CD8-positive, alpha-beta memory T cell (primary cell): ENCODE measurements at places on chromosomes 1 and 21.

DNA sequence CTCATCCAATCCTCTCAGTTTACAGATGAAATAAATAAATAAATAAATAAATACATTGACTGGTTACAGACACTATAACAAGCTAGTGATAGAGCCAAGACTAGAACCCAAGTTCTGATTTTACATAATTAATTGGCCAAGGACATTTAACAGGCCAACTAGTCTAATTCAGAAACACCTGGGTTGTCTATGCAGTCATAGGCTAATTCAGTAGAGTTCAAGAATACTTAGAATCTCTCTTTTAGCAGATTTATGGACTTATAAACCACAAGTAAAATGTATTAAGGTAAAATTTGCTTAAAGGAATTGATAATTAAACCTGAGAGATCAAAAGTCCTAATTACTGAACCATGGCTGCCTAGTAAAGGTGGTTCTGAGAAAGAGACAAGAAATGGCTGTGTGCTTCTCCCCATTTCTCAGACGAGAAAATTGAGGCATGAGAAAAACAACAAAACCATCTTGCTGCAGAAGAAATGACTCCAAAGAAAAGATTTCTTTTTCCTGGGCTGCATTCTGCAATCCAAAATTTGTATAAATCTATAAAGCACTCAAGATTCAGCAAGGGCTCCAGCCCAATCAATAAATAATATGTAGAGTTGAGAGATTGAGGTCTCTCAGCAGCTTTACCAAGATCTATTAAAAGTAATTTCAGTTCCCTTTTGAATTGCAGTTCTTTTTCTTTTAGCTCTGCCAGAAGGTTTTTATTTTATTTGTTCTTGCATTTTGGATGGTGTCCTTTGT, 98.3 kb downstream of the DUSP10 start:
- DNase-seq: no peak
- no peaks in the 10 kb centered on the region for H3K4me1 ChIP-seq
- H3K4me3 ChIP-seq: no peak overlapping the region
- no peaks in the 10 kb centered on the region for H3K36me3 ChIP-seq
- H3K27ac ChIP-seq: no peak overlapping the region

GRCh38 chr21:35048706-35049617, at the start of gene RUNX1:
TSS of gene RUNX1 (minus strand) at chr21:35049302.
- peak within 1 kb of the TSS; percentile 83 for H3K4me3 ChIP-seq
- no peaks in the 10 kb centered on the region for H3K36me3 ChIP-seq
- H3K4me1 ChIP-seq: peaks cover 63% of the 10 kb centered on the region

DNA sequence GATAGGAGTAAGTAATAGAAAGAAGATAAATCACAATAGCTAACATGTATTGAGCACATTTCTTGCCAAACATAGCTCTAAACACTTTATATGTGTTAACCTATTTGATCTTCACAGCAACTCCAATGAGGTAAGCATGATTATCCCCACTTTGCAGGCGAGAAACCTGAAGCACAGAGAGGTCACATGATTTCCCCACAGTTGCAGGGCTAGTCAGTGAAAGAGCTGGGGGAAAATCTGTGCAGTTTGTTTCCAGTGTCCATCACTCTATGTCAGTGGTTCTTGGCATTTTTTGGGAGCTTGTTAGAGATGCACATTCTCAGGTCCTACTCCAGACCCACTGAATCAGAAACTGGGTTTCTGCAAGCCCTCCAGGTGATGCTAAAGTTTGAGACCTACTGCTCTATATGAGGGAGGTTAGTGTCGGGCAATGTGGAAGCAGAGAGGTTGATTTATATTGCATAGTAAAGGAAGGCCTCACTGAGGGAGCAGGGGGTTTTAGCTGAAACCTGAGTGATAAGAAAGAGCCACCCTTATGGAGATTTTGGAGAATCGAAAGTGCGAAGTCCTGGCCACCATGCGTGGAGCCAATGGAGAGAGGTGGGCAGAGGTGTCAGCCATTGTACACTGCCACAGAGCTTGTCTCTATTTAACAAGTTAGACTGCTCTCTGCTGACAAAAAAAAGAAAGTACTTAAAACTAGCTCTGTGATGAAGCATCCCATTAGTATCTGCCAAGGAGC, 20.9 kb downstream of the MCOLN3 start:
- H3K36me3 ChIP-seq: no peaks in the 10 kb centered on the region
- H3K4me3 ChIP-seq: peak overlapping the region; percentile 13

DNA sequence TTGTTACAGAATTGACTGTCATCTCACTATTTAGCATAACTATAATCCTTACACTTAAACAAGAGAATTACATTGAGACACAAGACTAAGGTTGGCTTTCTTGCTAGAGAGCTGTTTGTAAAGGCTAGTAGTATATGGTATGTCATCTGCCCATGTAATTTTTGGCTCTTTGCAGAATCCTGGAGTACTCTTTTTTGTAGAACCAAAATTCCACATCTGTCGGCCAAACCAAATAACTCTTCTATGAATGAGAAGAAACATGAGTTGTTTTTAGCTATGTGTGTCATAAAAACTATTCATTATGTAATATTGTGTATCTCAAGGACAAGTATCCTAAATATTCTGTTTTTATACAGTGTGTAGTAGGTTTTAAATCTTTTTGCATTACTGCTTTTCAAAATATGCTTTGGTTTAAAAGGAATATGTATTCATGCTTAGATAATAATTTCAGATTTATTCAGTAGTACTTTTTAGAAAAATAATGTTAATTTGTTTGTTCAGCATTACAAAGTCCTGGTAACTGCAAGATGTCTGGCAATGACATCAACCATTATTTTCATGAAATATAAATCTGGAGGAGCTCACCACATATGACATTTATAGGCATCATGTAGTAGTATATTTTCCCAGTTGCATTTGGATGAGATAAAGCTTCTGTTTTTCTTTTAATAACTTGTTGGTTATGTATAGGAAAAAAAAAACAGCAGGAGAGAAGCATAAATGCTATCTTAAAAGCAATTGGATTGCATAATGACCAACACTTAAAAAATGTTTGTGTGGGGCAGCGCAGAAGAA, 159.8 kb downstream of the HS2ST1 start:
- no peak for DNase-seq
- no peak overlapping the region for H3K4me3 ChIP-seq
- H3K4me1 ChIP-seq: no peaks in the 10 kb centered on the region
- no peak overlapping the region for H3K27ac ChIP-seq
- no peaks in the 10 kb centered on the region for H3K36me3 ChIP-seq
- H3K27me3 ChIP-seq: no peaks in the 10 kb centered on the region

DNA sequence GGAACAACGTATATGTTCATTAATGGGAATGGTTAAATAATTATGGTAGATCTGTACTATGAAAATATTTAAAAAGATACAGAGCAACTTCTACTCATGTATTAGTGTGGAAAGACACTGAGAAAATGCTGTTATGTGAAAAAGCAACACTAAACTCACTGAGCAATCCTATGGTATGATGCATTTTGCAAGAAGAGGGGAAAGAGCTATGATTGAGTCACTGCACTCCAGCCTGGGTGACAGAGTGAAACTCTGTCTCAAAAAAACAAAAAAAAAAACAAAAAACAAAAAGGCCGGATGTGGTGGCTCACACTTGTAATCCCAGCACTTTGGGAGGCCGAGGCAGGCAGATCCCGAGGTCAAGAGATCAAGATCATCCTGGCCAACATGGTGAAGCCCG, 44.4 kb downstream of the ATP5PO start:
- no peaks in the 10 kb centered on the region for H3K27me3 ChIP-seq
- no peaks in the 10 kb centered on the region for H3K4me1 ChIP-seq
- no peak overlapping the region for H3K4me3 ChIP-seq
- H3K27ac ChIP-seq: no peak overlapping the region

- no peaks in the 10 kb centered on the region for H3K36me3 ChIP-seq
- H3K27ac ChIP-seq: no peak overlapping the region
- no peaks in the 10 kb centered on the region for H3K27me3 ChIP-seq
Observed at GRCh38 chr1:216346526-216346925, 76.7 kb downstream of the USH2A start.

DNA sequence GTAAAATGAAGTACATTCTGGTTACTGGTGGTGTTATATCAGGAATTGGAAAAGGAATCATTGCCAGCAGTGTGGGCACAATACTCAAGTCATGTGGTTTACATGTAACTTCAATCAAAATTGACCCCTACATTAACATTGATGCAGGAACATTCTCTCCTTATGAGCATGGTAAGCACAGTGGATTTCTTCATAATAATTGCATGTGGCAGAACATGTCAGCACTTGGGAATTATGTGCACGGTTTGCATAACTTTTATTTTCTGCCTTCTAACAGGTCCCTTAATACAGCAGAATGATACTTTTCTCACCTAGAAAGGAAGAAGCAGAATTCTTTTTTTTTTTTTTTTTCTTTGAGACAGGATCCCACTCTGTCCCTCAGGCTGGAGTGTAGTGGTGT, 3.8 kb downstream of the CTPS1 start:
- H3K27me3 ChIP-seq: no peaks in the 10 kb centered on the region
- H3K27ac ChIP-seq: no peak overlapping the region
- H3K4me1 ChIP-seq: peaks cover 27% of the 10 kb centered on the region
- no peak for DNase-seq
- H3K4me3 ChIP-seq: no peak overlapping the region
- H3K36me3 ChIP-seq: peaks cover 32% of the 10 kb centered on the region

DNA sequence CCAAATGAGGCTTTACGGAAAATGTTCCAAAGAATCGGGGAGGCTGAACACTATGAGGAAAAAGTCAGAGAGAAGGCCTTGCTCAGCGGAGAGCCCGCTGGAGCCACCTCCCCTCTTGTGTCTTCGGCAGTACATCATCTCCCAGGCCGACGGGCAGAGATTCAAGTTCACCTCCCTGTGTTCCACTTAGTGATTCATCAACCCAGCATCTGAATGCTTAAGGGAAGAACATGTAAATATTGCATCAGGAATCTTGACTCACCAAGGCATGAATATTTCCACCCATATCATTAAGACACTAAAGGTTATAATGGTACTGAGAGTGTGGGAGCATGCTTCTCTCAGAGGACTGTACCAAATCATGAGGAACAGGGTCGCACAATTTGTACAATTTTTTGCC, 172.5 kb downstream of the ST6GALNAC5 start:
- no peaks in the 10 kb centered on the region for H3K36me3 ChIP-seq
- H3K4me1 ChIP-seq: no peaks in the 10 kb centered on the region
- DNase-seq: no peak
- no peaks in the 10 kb centered on the region for H3K27me3 ChIP-seq
- H3K4me3 ChIP-seq: no peak overlapping the region

- H3K4me1 ChIP-seq: no peaks in the 10 kb centered on the region
- no peak overlapping the region for H3K27ac ChIP-seq
- H3K36me3 ChIP-seq: no peaks in the 10 kb centered on the region
- H3K27me3 ChIP-seq: no peaks in the 10 kb centered on the region
- no peak overlapping the region for H3K4me3 ChIP-seq
Observed at GRCh38 chr1:45913183-45913683, 109.8 kb downstream of the MAST2 start.

- H3K27ac ChIP-seq: peak overlapping the region; percentile 88
- peaks cover 28% of the 10 kb centered on the region for H3K4me1 ChIP-seq
- peak overlapping the region; percentile 63 for H3K4me3 ChIP-seq
- DNase-seq: peak; percentile 33
- H3K36me3 ChIP-seq: no peaks in the 10 kb centered on the region
- no peaks in the 10 kb centered on the region for H3K27me3 ChIP-seq
Observed at GRCh38 chr1:167221126-167221737, 546 bp downstream of the POU2F1 start.

DNA sequence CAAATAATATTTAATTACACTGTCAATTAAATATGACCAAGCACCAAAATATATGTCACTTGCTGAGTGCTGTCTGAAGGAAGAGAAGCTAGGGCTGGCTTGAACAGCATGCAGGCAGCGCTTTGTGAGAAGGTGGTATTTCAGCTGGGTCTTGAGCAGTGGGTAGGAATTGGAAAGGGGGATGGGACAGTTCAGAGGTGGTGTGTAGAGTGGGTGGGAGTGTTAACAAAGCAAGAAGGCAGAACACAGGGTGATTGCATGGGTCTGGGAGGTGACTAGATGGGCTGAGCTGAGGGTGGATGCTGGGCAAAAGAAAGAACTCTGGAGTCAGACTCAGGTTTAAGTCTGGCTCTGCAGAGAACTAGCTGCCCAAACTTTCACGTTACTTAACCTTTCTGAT, 14.3 kb upstream of the ETV3 start:
- H3K27ac ChIP-seq: no peak overlapping the region
- no peak for DNase-seq
- no peaks in the 10 kb centered on the region for H3K36me3 ChIP-seq
- peaks cover 8% of the 10 kb centered on the region for H3K27me3 ChIP-seq

- no peak for DNase-seq
- H3K27me3 ChIP-seq: no peaks in the 10 kb centered on the region
- H3K36me3 ChIP-seq: no peaks in the 10 kb centered on the region
- no peak overlapping the region for H3K4me3 ChIP-seq
- H3K27ac ChIP-seq: peak overlapping the region; percentile 2
Observed at GRCh38 chr1:174877208-174877673, 122.5 kb upstream of the CACYBP start.

DNA sequence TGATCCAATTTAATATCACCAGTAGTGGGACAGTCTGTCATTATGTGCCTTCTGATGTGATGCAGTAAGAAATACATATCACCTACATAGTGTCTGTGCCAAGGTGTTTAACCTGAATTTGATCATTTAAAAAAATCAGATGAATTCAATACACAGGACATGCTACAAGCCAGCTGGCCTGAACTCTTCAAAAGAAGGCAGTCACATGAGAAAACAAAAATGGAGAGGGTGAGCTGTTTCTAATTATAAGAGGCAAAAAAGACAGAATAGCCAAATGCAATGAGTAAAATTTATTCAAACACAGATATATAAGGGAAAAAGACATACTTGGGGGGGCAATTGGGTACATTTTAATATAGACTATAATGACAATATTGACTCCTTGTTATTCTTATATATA, 66.5 kb downstream of the ST3GAL3 start:
- H3K4me1 ChIP-seq: peaks cover 4% of the 10 kb centered on the region
- no peak for DNase-seq
- H3K27me3 ChIP-seq: no peaks in the 10 kb centered on the region
- no peaks in the 10 kb centered on the region for H3K36me3 ChIP-seq

- H3K36me3 ChIP-seq: no peaks in the 10 kb centered on the region
- no peak overlapping the region for H3K4me3 ChIP-seq
- H3K4me1 ChIP-seq: no peaks in the 10 kb centered on the region
Observed at GRCh38 chr21:15604413-15604812, 125.4 kb upstream of the USP25 start.

- no peak overlapping the region for H3K27ac ChIP-seq
- DNase-seq: no peak
- no peaks in the 10 kb centered on the region for H3K27me3 ChIP-seq
- no peaks in the 10 kb centered on the region for H3K4me1 ChIP-seq
Observed at GRCh38 chr1:157496121-157496526, 56.2 kb downstream of the FCRL5 start.

GRCh38 chr1:226337276-226337875, 28.4 kb upstream of the LIN9 start:
- DNase-seq: no peak
- H3K4me3 ChIP-seq: no peak overlapping the region
- H3K36me3 ChIP-seq: no peaks in the 10 kb centered on the region
- no peak overlapping the region for H3K27ac ChIP-seq
- no peaks in the 10 kb centered on the region for H3K4me1 ChIP-seq
- no peaks in the 10 kb centered on the region for H3K27me3 ChIP-seq

DNA sequence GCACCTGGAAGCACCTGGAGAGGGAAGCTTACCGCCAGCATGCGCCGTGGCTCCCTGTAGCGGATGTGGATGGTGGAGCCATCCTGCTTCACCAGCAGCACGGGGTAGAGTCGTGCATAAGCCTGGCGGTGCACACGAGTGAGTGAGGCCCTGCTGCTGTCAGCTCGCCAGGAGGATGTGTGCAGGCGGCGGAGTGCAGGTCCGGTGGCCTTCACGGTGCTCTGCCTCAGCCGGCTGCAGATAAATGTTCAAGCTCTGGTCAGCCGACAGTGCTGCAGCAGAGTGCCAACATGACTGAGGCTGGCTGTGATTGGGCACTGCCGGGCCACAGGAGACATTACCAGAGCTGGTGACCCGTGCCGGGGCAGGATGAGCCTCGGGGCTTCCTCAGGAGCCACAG, 1.5 kb downstream of the MRPL55 start:
- H3K4me3 ChIP-seq: no peak overlapping the region
- peaks cover 31% of the 10 kb centered on the region for H3K4me1 ChIP-seq
- peaks cover 13% of the 10 kb centered on the region for H3K36me3 ChIP-seq
- no peaks in the 10 kb centered on the region for H3K27me3 ChIP-seq
- H3K27ac ChIP-seq: no peak overlapping the region
